ENCODE measurements at places on chromosomes 7 and 10.
A peak's percentile ranks its signal among the peaks of the same experiment; 100 is the strongest.

- DNase-seq = no peak
Observed at GRCh38 chr10:115818012-115818411, 455.0 kb downstream of the GFRA1 start.

DNA sequence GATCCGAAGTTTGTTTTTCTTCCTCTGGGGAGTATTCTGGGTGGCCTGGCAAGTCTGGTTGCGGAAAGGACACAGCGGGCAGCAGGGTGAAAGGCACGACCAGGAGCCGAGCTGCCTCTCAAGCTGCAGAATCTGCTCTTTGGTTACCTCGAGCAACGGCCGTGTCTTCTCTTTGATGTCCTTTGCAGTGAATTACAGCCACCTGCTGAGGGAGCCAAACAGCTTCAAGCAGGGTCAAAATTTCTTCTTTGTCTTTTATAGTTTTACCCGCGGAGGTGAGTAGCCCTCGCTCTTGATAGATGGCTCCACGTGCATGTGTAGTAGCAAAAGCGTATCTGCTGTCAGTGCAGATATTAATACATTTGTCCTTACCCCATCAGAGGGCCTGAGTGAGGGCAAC lies 177.3 kb upstream of the MBL2 start:
- DNase-seq = no peak

- peak; percentile 33 for DNase-seq
Observed at GRCh38 chr10:98748298-98748697, 301.6 kb upstream of the HPS1 start.

DNA sequence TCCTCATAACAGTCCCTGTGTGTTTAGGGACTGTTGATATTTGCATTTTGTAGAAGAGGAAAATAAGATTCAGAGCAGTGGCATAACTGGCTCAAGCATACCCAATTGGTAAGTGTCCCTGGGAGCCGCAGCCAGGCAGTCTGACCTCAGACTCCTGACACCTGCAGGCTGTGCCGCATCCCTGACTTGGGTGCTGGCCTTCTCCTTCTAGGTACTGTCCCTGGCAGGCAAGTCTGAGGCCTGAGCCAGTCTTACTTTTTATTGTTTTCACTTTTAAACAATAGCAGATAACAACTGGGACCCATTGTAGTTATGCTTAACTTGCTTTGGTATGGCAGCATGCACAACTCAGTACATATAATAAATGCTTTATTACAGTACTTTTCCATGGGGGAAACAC lies 717.0 kb downstream of the KCNMA1 start:
- no peak for DNase-seq

- no peak for DNase-seq
Observed at GRCh38 chr7:125074141-125074540, 144.5 kb upstream of the POT1 start.

- no peak for DNase-seq
Observed at GRCh38 chr10:21212912-21213311, 312.6 kb downstream of the SKIDA1 start.

GRCh38 chr7:2109936-2110609 lies 122.7 kb downstream of the MAD1L1 start:
- DNase-seq = peak; percentile 98

GRCh38 chr7:117777335-117778142 lies 95.7 kb downstream of the CTTNBP2 start:
- DNase-seq = peak; percentile 60

DNA sequence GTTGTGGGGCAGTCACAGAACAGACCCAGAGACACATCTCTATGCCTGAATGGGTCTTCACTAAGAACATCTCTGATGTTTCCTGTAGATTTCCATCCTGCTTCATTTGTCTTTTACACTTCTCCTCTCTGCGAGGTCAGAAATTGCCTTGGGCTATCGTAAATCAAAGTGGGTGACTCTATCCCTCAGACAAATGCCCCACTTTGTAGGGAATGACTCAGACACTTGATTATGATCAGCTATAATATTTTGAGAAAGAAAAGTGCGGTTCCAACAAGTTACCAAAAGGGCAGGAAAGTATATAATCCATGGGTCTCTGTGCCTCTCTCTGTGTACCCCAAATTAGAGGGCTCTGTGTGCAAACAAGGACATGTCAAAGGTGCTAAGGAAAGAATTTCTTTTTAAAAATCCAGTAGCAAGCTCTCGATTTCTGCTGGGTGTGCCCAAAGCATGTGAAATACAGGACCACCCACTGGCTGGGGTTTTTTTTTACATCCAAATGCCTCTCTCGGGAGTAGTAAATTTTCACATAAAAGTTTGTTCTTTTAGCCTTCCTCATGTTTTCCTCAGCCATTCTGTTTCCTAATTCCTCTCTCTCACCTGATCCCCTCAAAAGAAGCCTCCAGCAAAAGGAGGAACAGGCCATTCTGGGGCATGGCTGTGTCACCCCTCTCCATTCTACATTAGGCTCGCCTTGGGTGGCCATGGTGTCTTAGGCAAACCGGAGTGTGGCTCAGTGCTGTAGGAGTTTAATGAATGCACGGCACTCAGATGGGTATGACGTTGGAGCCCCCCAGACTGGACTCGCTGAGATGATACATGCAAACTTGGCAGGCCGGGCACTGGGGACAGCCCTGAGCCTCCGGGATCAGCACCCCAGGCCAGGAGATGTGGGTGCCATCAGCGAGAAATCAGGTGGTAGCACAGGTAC lies 6.3 kb upstream of the OPN4 start:
- no peak for DNase-seq

DNA sequence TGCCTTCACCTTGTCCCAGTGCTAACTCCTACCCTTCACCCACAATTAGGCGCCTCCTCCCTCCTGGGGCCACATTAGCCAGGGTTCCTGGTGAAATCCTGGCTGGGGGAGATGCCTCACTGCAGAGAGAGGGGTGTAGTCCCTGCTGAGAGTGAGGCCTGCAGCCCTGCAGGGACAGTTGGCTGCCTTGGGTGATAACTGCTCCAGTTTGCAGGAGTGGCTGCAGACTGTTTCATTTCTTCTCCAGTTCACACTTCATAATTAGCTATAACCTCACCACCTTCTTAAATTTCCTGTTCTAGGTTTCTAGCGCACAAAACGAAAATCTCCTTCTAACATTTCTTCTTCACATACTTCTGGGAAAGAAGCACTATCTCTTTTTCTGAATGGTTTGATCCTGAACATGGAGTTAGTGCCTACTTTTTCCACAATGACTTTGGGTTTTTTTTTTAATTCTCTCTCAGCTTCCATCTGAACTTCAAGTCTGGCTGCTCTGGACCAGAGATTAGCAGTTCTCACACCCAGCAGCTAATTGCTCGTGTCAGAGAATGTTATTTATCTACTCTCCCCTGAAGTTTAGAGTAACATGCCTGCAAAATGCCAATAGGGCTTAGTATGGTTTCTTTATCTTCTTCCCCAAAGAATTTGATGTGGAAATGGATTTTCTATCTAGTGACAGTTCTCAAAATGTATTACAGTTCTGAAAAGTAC lies 15.5 kb upstream of the JAZF1 start:
- DNase-seq = no peak

DNA sequence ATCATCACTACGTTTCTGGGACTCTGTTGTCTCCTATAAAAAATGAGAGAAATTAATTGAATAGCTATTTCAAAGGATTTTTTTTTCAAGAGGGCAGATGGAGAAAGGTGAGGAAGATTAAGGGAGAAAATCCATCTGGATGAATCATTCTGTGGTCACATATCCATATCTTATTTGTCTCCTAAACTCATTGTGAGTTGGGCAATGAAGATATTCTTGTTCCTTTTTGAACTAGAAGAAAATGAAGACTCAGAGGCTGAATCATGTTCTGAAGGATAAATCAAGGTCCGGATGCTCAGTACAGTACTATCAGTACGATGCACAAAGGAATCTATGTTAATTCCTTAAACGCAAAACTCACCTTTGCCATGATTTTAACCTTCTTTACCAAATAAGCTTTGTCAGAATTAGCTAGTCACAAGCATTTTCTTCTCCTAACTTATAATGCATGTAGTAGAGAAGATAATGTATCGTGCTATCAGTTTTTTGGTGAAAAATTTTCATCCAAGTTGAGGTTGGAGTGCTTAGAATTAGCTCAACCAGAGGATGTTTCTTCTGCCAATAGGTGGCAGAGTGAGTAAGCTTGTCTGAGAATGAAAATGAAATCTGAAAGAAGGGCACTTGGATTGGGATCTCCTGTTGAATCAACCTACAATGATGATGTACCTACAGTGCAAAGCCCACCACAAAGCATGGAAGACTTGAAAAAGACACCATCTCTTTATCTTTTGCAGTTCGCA lies 446.9 kb downstream of the KIF20B start:
- DNase-seq = no peak

GRCh38 chr7:111126987-111127386 lies 36.1 kb downstream of the LRRN3 start:
- DNase-seq = no peak

DNA sequence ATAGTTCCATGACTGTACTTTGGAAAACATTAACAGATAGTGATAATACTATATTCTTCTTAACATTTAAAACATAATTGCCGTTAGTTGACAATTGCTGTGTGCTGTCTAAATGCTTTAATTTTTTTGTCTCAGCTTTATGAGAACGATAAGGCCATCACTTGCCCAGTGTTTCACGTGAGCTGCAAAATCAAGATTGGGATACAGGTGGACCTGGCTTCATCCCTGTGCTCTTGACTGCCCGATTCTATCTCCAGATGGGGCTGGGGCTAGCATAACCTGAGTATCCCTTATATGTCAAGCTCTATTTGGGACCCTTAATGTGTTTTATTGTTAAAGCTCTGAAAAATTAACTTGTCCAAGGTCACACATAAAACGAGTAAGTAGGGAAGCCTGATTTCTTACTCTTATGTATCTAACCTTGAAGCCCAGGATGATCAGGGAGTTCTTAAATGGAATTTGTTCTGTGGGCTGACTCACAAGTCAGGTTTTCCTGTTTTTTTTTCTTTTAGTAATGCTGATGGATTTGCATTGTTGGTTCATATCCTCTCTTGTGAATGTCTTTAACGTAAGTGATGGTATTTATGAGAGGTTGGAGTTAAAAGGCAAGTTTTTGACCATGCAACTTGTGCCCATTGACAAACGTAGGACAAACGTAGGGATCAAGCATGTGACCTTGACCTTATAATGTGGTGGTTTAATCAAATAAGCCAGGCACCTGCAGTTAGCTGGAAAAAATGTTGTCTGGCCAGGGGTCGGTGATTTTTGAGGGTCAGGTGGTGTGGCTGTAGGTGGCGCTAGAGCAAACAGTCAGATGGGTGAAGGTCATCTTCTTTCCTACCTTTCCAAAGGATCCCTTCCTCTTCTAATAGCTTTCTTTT lies 3.6 kb downstream of the PRKAR2B start:
- no peak for DNase-seq

GRCh38 chr7:88338503-88338902 lies 31.8 kb upstream of the STEAP4 start:
- DNase-seq = no peak

GRCh38 chr10:96651998-96652431 lies 65.2 kb upstream of the TM9SF3 start:
- DNase-seq = no peak

DNA sequence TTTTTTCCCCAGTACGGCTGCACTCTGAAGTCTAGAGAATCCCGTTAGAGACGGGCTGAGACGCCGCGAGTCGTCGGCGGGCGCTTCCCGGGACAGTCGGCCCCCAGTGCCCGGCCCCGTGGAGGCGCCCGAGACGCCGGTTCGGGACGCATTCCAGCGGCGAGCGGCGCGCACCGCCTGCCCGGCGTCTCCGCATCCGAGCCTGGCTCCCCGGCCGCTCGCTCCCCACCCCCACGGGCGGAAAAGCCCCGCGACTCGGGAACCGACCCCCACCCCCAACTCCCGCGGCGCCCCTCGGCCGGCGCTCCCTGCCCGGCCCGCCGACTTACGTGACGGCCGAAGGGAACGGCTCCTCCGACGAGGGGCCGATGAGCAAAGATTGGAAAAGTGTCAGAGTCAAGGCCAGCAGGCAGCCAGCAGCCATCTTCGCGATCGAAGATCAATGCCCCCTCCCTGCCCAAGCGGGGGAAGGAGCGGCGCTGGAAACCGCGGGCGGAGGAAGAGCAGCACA lies 486 bp downstream of the CACNA2D1 start:
- DNase-seq = peak; percentile 72

DNA sequence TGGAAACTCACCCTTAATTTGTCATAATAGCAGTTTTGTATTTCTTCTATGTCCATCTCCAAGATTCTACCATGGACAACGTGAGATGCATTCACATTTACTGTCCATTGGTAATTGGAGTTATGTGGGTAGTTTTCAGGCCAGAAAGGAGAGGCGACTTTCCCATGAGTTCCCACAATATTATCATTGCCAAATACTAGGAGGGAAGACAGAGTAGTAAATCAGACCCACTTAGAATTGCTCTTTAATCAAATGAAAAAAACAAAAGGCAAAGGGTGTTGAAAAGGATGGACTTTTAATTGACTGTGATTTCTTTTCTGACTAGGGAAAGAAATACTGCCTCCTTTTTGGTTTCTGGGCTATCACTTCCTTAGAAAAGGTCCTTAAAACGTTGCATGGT lies 121.7 kb upstream of the RSU1 start:
- DNase-seq = no peak

DNA sequence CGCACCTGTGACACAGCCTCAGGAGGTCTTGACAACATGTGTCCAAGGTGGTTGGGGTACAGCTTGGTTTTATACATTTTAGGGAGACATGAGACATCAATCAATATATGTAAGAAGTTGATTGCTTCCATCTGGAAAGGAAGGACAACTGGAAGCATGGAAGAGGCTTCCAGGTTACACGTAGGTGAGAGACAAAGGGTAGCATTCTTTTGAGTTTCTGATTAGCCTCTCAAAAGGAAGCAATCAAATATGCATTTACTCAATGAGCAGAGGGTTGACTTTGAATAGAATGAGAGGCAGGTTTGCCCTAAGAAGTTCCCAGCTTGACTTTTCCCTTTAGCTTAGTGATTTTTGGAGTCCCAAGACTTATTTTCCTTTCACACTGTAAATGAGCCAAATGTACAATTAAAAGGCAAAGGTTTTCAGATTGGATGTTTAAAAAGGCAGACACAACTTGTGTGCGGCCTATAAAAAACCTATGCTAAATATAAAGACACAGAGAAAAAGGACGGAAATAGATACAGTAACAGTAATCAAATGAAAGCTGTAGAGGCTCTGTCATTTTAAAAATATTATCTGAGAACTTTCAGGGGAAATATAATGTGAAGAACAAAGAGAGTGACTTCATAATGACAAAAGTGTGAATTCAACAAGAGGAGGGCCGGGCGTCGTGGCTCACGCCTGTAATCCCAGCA lies 65.7 kb upstream of the LANCL2 start:
- no peak for DNase-seq

- DNase-seq = no peak
Observed at GRCh38 chr10:24007359-24007758, 201.6 kb upstream of the KIAA1217 start.

GRCh38 chr7:97460433-97460832 lies 271.5 kb upstream of the TAC1 start:
- no peak for DNase-seq

- no peak for DNase-seq
Observed at GRCh38 chr7:85306115-85306514, 119.3 kb upstream of the SEMA3D start.

DNA sequence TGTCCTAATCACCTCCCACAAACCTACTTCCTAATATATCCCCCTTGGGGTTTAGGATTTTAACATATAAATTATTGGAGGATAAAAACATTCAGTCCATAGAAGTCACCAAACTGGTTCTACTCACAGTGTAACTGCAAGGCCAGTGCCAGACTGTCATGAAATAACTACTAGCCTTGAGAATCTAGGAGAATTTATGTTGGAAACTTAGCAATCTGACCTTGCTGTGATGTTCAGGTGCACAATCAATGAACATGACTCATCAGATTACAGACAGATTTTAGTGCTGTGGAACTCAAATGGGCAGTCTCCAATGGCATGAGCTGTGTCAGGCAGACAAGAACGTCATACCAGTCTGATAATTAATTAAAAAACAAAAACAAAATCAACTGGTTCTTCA lies 571.4 kb upstream of the IGFBP3 start:
- DNase-seq = no peak

- DNase-seq = no peak
Observed at GRCh38 chr10:77308084-77308732, 329.4 kb downstream of the KCNMA1 start.
